ENCODE measurements at places on chromosomes 11 and 22.

- DNase-seq = no peak
Observed at GRCh38 chr11:62104816-62105653, 18.8 kb upstream of the INCENP start.

DNA sequence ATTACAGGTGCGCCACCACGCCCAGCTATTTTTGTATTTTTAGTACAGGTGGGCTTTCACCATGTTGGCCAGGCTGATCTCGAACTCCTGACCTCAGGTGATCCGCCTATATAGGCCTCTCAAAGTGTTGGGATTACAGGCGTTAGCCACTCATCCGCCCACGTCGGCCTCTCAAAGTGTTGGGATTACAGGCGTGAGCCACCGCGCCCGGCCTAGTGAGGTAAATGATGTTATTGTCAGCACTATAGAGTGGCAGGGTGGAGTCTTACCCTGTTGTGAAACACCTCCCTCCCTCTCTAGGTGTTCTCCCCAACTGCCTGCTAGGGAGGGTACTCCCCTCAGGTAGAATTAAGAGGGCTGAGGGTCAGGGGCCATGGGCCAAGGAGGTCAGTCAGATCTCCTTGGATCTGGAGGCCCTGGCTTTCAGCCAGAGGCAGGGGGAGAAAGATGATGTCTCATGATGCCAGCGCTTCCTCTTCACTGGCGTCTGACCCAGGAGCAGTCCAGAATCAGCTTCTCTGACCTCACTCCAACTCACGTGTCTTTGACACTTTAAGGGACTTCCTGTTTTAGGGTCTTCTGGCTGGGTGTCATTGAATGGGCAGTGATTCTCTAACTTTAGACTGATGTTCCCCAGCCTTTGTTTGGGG is 2.0 kb downstream of the GGA1 start:
- DNase-seq = no peak

DNA sequence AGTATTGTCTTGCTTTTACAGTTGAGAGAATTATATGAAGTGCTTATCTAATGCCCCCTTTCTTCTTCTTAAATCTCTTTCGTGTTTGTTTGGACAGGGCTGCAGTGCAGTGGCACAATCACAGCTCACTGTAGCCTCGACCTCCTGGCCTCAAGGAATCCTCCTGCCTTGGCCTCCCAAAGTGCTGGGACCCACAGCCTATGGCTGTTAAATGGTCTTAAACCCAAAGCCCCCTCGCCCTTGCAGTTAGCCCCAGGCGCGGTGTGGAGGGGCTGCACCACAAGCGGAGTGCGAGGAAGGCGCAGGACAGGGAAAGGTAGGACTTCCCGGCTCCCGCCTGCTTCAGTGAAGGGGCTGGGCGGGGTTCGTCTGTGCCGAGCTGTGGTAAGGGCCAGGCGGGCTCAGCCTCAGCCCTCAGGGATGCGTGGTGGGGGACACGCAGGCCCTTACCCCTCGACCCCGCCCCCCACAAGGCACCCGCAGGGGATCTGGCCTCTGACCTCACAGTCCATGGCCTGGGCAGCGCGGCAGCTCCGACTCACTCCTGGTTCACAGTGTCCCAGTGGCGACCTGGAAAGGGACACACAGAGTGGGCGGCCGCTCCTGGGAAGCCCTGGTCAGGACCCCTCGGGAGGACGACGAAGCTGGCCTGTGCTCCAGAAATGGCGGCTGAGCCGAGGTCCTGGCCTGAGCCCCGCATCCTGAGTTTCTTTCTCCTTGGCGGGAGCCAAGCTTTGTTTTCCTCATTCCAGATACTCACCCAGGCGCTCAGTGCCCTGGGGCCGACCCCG is 24.5 kb downstream of the BID start:
- DNase-seq = no peak

GRCh38 chr11:11038352-11038751 is 180.5 kb upstream of the ZBED5 start:
- DNase-seq = no peak

DNA sequence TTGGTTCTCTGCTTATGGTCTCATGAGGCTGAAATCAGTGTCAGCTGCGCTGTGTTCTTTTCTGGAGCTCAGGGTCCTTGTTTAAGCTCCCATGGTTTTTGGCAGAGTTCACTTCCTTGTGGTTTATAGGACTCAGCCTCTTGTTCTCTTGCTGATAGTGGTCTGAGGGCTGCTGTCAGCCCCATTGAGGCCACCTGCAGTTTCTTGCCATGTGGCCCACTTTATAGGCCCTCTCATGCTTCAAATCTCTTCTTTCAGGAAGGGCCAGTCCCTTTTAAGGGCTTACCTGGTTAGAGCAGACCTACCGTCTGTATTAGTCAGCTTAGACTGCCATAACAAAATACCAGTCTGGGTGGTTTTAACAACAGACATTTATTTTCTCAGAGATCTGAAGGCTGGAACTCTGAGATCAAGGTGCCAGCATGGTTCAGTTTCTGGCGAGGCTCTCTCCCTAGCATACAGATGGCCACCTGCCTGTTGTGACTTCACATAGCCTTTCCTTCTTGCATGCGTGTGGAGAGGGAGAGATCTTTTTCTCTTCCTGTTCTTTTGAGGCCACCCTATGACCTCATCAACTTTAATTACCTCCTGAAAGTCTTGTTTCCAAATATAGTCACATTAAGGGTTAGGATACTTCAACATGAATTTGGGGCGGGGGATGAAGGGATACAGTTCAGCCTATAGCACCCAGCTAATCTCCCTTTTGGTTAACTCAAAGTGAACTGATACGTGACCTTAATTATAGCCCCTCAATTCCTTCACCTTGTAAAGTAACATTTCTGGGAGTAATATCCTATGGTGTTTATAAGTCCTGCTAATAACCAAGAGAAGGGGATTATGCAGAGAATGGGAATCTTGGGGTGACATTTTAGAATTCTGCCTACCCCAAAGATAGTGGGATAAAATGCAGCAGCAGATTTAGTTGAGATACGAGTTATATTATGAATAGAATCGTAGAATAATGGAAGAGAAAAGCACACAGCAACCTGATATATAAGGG is 131.8 kb downstream of the UVRAG start:
- no peak for DNase-seq

DNA sequence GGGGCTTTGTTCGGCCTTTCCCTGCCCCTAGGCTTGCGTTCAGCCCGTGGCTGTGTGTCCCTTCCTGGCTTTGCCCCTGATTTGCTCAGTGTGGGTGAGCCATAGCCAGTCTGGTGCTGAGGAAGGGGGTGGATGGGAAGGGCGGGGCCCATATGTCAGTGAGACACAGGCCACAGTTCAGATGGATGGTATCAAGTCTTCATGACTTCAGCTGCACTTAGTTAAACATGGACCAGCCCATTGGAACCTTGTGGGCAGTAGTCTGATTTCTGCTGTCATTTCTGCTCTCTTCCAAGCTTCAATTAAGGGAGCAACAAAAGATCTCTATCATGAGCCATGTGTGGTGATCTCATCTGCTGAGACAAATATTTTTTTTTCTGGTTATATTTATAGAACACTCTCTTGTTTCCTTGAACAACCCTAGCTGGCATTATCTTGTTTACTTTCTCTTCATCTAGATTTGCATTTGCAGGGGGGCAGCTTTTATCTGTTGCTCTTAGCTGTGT is 21.6 kb upstream of the PEX26 start:
- DNase-seq = peak; percentile 65

DNA sequence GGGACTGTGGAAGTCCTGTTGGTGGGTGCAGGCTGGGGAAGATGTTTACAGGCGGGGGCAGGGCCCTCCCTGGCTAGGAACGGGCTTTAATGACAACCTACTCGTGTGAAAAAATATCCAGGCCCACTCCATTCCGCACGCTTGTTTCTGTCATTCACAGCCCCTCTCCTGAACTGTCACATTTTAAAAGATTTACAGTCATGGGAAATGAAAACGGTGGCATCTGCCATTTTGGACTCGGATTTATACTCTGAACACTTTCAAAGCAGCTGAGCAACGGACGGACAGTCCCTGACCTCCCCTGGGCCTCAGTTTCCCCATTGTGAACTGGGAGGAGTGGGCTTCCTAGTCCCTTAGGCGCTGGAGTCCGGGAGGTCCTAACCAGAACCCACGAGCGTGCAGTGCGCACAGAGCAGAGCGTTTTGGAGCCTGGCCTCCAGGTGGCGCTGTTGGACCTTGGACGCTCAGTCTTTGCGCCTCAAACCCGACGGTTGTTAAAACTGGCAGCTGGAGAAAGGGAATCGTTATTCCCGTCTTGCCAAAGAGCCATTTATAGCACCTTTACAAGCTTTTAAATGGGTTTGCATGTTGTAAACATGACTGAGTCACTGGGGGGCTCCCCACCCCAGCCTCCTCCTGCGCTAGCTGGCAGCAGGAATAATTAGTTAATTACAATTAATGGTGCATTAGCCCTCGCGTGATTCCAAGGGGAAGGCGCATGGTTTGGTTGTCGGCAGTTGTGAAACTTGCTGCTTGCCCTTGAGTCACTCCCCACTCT is 75.3 kb downstream of the FBLN1 start:
- DNase-seq = peak; percentile 43

- DNase-seq = no peak
Observed at GRCh38 chr11:130157101-130157500, 2.5 kb upstream of the ST14 start.

DNA sequence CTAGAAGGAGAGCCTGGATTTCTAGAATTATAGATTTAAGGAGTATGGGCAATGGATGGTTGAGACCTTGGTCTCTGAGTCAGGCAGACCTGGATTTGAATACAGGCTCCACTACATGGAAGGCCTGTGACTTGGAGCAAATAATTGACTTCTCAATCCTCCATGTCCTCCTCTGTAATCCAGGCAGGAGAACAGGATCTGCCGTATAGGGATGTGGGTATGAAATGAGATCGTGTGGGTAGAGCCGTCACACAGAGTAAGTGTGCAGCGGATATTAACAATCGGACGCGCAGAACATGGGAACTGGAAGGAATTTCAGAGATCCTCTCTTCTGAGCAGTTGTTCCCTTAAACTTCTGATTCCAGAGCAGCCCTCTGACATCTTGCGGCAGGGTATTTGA is 11.5 kb upstream of the TMPRSS13 start:
- no peak for DNase-seq

GRCh38 chr22:49317369-49317768 is 510.3 kb downstream of the BRD1 start:
- DNase-seq = no peak

DNA sequence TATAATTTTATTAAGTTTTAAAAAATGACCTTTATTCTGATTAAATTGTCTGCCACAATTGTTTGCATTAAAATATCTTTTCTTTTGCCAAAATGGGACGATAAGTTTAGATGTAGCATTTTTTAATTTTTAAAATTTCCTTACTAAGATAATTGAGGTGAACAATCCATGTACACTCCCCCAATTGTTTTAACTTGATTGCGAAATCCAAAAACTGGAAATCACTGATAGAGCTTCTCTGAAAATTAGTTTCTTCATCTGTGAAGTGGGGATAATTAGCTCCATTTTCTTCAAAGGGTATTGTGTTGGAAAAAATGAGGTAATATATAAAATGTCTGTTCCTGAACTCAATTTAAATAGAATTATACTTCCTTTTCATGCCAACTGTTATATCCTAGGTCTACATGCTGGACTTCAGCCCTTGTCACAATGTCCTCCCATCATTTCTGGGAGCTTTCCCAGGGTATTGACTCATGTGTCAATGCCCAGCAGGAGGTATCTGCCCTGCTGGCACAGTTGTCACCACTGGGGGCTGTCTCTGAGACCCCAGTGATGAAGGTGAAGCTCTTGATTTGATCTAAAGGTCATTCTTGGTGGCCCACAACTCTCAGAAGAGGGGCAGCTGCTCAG is 28.7 kb upstream of the NAV2 start:
- DNase-seq = no peak

GRCh38 chr11:20002312-20003216 is 157.7 kb downstream of the DBX1 start:
- no peak for DNase-seq

GRCh38 chr11:108606070-108606469 is 12.5 kb upstream of the EXPH5 start:
- DNase-seq = no peak

DNA sequence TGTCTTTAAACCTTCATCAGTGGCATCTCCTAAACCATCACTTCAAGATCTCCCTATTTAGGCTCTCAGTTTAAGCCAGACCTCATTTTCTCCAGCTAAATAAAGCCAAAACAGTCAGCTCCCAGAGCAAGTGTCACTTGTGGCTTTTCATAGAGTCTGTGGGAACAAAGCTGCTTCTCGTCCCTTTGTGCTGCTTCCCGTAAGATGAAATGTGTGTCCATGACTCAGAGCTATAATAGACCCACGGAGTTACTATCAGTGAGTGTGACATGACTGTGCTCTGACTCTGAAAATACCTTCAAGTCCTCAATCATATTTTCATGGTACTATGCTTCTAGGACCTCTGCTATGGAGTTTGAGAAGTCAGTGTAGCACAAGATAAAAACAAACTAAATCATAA is 57.3 kb upstream of the SLN start:
- no peak for DNase-seq

All from NCI-H526 treated with DMSO at 0.1 percent for 48 hours (cell line).